ENCODE measurements at places on chromosomes 5 and 9.

GRCh38 chr9:97578846-97579245 lies 54.3 kb downstream of the TSTD2 start:
- no peak for DNase-seq

DNA sequence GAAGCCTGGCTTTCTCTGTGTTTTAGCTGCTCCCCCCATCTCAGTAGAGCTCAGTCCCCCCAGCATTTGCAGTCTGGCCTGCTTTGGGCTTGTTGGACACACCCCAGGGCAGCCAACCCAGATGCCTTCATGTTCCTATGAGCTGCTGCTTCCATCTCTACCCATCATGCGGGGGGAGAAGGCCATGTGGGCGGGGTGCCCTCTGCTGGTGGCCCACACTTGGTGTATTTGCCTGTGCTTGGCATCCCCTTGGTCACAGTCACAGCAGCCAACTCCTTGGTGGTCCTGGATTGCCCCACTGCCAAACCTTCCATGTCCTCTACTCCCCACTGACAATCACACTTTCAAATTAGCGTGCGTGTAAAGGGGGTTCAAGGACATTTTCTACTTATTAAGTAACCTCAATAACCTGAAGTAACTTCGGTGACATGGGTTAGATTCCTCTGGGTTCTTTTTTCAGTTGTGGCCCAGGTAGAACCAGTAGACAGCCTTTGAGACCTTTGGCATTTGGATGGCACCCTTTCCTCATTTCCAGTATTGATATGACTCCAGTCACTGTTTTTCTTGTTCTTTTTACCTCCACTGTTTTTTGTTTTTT lies 42.8 kb downstream of the SNX30 start:
- DNase-seq: peak; percentile 41

DNA sequence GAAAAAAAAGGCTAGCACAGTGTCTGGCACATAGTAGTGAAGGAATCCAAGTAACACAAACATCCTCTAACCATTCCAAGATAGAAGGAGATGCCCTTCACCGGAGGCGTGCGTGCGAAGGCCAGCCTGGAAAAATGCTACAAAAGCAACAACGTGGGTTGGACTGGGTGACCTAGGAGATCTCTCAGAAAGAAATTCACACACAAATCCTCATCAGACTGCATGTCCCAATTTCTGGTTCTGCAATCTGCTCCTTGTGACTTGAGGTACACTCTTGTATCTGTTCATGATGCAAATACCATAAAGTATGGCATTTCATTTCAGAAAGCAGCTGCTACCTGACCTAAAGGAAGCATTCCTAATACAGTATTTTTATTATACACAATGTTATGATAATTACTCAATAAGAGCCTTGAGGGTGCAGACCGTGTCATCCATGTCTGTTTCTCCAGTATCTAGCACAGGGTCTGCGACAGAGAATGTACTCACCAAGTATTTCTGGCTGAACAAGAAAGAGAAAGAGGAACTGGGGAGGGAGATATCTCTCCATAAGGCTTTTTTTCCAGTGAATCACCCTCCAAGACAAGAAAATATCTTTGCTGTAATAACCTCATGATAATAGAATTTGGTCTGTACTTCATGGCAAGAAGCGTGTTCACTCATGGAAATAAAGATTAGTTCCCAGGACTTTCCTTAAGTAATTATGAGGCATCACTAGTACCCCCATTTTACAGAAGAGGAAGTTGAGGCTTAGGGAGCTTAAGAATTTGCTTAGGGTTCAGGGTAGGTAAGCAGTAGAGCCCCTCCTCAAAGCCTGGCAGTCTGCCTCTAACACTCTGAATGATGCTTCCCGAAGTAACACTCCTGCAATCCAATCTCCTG lies 138.3 kb downstream of the CDK5RAP2 start:
- DNase-seq: no peak

DNA sequence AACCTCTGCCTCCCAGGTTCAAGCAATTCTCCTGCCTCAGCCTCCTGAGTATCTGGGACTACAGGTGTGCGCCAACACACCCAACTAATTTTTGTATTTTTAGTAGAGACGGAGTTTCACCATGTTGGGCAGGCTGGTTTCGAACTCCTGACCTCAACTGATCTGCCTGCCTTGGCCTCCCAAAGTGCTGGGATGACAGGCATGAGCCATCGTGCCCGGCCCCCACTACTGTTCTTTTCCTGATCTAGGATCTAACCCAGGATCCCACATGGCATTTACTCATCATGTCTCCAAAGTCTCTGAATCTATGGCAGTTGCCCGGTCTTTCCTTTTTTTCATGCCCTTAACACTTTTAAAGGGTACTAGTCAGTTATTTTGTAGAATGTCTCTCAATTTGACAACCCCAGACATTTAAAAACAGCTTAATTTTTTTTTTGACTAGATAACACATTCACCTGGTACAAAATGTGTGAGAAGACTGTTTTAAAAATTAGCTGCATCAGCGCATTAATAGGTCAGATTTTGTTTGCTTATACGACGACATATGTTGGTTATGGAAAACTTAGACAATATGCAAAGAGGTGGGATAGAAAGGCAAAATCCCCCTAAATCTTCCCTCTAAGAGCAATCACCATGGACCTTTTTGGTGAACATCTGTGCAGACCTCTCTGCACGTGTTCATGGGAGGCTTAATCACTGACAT lies 46.5 kb downstream of the STOM start:
- no peak for DNase-seq

DNA sequence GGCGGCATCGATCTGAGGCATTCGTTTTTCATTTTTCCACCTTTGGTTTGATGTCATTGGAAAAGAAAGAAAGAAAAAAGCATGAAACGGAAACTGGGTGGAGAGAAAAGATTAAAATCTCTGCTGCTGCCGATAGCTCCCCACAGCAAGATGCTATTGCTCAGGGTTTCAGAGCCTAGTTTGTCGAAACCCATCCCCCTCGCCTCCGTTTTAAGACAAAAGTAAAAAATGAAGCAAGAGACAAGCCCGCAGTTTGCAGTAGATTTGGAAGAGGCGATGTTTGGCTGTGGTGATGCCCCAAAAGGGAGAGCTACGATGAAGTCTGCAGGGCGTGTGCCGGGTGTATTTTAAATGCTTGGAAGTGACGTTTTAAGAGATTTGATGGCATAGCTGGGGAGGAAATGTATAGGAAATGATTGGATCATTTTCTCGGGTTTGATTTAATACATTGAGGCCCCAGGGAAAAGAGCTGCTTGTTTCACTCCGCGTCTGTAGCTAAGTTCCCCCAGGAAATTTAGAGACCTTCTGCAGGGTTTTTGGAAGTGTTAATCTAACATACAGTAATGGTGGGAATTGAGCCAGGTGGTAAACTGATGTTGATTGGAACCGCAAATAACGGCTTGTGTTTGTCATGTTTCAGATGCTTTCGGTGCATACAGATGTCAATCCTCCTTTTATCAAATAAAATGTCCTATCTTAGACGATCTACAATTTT lies 909 bp downstream of the NDFIP1 start:
- DNase-seq: no peak

DNA sequence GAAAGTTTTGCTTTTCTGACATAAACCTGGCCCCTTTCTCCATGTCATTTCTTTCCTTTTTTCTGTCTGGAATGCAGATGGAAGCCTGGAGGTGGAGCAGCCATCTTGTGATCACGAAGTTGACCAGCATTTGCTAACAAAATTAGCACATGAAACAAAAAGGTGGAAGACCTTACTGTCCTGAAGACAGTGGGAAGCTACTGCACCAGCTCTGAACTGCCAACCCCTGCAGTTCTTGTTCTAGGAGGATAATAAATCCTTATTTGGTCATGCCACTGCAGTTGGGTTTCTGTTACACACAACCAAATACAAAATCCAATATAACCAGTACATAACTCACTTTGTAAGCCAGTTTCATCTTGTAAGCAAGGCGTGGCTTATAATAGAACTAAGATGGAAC lies 249.4 kb upstream of the TBCA start:
- DNase-seq: no peak

- DNase-seq: no peak
Observed at GRCh38 chr5:83567741-83568140, 96.2 kb downstream of the VCAN start.

GRCh38 chr9:1454211-1454610 lies 404.1 kb downstream of the DMRT2 start:
- DNase-seq: no peak

DNA sequence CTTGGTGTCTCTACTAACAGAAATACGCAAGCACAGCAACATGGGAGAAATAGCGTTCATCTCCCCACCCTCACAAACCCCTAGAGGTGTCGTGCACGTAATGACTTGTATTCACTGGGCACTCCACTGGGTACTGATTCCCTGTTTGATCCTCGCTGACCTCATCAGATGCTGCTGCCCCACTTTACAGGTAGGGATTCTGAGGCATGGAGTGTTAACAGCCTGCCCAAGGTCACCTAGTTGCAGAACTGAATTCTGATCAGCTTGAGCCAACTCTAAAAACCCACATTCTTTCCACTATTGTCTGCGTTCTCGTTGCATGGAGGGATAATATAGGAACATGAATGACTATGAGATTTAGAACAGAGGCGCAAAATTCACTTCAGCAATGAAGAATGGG lies 96.3 kb downstream of the TRIO start:
- no peak for DNase-seq

DNA sequence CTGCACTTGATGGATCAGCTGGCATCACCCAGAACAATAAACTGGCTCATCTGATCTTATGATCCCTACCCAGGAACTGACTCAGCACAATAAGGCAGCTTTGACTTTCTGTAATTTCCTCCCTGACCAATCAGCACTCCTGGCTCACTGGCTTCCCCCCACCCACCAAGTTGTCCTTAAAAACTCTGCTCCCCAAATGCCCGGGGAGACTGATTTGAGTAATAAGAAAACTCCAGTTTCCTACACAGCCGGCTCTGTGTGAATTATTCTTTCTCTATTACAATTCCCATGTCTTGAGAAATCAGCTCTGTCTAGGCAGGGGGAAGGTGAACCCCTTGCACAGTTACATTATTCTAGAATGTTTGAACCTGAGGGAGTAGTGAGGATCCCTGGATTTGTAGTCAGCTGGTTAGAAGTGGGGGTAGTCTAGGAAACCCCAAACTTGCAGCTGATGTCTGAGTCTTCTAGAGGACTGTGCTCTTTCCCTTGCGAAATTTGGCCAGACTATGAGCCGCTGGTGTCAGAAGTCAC lies 111.7 kb upstream of the NEK6 start:
- no peak for DNase-seq

- DNase-seq: no peak
Observed at GRCh38 chr9:70772601-70773000, 348.8 kb downstream of the TRPM3 start.

DNA sequence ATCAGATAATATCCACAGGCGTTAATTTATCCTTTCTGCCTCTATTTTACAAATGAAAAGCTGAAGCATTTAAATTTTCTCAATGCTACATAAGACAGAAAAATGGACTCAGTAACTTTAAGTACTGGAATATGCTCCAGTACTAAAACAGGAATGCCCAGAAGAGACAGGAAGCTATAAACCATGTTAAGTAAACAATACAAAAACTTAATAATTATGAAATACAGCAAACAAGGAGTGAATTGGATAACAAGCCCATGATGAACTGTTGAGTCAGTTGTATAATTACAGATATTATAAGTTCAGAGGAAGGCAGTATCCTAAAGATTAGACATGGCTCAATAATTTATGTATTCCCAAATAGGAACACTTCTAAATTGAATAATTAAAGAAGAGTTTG lies 148.5 kb downstream of the CHSY3 start:
- DNase-seq: no peak

- DNase-seq: peak; percentile 41
Observed at GRCh38 chr9:137021979-137022661, 5.9 kb downstream of the ABCA2 start.

GRCh38 chr5:179300581-179301180 lies 44.6 kb downstream of the ADAMTS2 start:
- no peak for DNase-seq

GRCh38 chr5:176637556-176637955 lies 7.1 kb downstream of the EIF4E1B start:
- DNase-seq: no peak

GRCh38 chr9:94915476-94916450 lies 189.3 kb downstream of the AOPEP start:
- DNase-seq: no peak

DNA sequence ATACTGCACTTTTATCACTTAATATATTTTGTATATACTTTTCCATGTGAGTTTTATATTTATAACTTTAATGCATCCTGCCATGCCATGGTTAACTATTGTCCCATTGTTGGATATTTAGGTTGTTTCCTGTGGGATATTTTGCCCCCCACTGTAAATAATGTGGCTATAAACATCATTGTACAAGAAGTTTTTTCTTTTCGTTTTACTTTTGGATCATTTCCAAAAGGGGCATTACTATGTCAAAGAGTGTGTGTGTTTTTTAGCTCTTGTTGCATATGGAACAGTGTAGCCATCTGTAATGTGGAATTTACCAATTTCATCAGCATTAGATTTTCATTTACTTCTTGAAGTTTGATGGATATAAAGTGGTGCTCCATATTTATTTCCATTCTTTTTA lies 13.3 kb downstream of the ITGA2 start:
- DNase-seq: no peak

GRCh38 chr5:73122875-73123810 lies 2.8 kb downstream of the TMEM171 start:
- no peak for DNase-seq

DNA sequence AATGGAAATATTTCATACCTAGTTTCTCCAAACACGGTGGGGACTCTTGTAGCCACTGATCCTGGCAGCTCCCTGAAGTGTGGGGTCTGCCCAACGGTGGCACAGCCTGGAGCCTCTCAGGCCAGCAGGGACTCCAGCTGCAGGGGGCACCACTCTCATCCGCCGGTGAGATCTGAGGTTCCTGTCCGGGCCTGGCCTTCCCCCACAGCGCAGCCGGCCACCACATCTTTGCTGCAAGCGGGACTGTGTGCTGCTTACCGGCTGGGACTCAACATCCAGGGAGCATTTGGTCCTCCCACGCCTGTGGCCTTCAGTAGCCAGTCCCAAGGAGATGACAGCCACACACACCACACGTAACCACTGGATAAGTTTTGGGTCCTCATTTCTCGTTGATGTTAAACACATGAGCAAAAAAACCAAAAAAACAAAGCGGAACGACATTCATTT lies 7.7 kb upstream of the NKX2-5 start:
- no peak for DNase-seq

DNA sequence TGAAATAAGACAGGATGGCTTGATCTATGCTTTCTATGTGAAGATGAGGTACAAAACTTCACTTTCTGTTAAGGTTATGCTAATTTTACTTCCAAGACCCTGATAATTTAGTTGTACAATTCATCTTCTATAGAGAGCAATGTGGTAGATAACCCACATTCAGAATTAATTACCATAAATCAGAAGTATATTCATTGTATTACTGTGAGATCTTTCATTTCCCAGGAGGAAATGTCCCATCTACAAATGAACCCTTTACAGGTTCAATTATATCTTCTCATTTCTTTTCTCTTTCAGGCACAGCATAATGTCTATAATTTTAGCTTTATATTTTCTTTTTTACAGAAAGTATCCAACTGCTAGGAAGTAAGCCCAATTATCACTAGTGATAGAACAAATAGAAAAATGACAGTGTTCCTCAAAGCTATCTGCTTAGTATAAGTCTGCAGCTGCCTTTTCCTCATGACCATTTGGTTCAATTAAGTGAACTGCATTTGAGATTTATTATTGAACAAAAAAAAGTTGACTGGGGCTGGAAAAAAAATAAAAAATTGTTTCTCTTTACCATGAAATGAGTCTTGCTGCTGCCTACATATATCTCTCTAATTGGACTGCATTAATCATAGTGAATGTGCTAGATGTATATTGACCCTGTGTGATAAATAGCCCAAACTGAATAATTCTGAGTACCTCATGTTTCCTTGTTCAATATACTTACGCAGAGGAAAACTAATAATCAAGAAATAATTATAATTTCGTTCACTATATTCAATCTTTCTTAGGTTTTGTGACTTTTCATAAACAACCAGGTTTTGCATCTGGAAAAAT lies 1329.4 kb downstream of the PTPRD start:
- DNase-seq: no peak
